Renal cortical epithelial cell (primary cell): ENCODE measurements at places on chromosomes 11 and 22. TPM values are rescaled to one million over a fixed set of nuclear protein-coding genes. Genes with fewer than 3 reads are reported as not detected.

Gene KCTD14
- total RNA-seq: 10.4 and 12.0 TPM in 2 replicates

Gene NOX4
- total RNA-seq: 6.9 and 26.8 TPM in 2 replicates

Gene FGF19
- not detected in 2 replicates for total RNA-seq

Gene C11orf87
- total RNA-seq: not detected in 2 replicates

Gene SLC22A9
- total RNA-seq: not detected in 2 replicates

Gene TRIM49
- not detected in 2 replicates for total RNA-seq

Gene SLC17A6
- not detected in 2 replicates for total RNA-seq

Gene GRAP2
- not detected in 2 replicates for total RNA-seq

Gene MUC5AC
- total RNA-seq: not detected in 2 replicates

Gene IMMP1L
- 10.6 and 11.6 TPM in 2 replicates for total RNA-seq

Gene SPDYC
- total RNA-seq: not detected in 2 replicates

Gene CAPN5
- 3.8 and 19.4 TPM in 2 replicates for total RNA-seq

Gene PRAME
- total RNA-seq: 3.6 and 5.3 TPM in 2 replicates

Gene SMARCB1
- 35.2 and 83.7 TPM in 2 replicates for total RNA-seq

Gene EFCAB6
- 0.69 and 8.4 TPM in 2 replicates for total RNA-seq

Gene DCDC1
- 0.35 and 6.8 TPM in 2 replicates for total RNA-seq

Gene PLEKHB1
- total RNA-seq: 3.5 and 4.2 TPM in 2 replicates

Gene ANKK1
- total RNA-seq: 0.15 TPM in 1 of 2 replicates, not detected in the other

Gene TNNT3
- total RNA-seq: not detected in 2 replicates

Gene MS4A6A
- total RNA-seq: not detected in 2 replicates

Gene C11orf58
- total RNA-seq: 177 and 227 TPM in 2 replicates

Gene PTGDR2
- not detected in 2 replicates for total RNA-seq

Gene DRD2
- total RNA-seq: not detected in 2 replicates

Gene LYVE1
- total RNA-seq: 0.05 and 0.17 TPM in 2 replicates

Gene FAM168A
- 7.3 and 32.8 TPM in 2 replicates for total RNA-seq

Gene TRIM51
- total RNA-seq: not detected in 2 replicates

Gene MTNR1B
- not detected in 2 replicates for total RNA-seq
